ENCODE measurements at places on chromosomes 12 and 14.

- no peak for DNase-seq
Measured at GRCh38 chr12:14510574-14510973, 57.1 kb downstream of the PLBD1 start.

DNA sequence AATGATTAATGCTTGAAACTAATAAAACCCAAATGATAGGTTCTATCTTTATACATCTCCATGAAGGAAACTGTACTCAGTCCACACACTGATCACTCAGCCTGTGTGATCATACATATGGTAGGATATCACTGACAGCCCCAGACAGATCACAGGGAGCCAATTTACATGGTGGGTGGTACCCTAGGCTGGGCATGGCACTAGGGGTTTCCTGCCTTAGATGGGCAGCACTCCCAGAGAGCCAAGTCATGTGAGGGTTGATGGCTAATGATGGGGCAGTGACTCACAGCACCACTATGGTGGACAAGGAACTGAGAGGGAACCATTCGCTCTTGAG, 89.6 kb upstream of the PTPRR start:
- no peak for DNase-seq

- no peak for DNase-seq
Measured at GRCh38 chr12:94049718-94050117, 98.7 kb upstream of the PLXNC1 start.

DNA sequence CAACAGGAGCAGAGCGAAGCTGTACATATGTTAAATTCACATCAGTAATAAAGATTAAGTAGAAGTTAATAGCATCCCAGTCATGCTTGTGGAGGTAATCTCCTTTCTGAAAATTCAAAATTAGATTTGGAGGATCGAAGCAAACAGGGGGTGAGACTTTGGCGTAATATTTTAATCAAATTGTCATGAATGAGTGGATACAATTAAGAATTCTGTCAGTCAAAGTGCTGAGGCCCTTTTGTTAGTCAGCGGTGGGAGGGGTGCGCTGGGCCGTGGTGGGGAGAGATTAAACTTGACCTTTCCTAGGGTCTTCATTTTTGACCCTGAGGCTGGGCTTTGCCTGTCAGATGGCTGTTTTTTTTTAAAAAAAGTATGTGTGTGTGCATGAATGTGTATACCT, 226.7 kb downstream of the VRK1 start:
- no peak for DNase-seq

DNA sequence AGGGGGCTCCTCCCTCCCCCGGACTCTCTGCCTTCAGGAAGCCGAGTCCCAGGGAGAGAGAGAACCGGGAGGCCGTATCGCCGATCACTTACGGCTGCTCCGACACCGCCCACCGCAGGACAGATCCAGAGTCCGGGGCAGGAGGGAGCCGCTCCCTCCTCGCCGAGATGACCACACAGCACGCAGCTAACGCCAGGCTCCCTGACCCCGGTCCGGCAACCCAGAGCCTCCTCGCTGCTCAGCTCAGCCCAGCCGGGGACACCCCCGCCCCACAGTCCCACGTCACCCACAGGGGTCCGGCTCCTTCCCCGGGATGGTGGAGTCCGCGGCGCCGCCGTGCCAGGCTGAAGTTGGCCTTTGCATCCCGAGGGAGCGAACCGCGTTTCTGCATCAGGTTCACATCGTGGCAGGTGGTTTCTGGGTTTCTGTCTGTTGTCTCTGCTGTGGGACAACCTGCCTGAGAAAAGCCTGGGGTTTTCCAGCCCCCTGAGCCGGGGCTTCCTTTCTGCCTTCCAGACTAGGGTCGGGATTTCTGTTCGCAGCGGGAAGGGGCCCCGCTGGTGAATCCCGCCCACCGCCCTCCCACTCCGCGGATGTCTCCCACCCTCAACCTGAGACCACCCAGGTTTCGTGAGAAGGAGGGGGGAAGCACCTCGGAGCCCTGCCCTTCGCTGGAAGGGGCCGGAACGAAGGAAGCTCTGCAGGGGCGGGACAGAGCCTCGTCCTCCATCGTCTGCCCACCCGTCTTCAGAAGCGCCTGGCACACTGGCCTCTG, 61.2 kb downstream of the NOC4L start:
- no peak for DNase-seq

DNA sequence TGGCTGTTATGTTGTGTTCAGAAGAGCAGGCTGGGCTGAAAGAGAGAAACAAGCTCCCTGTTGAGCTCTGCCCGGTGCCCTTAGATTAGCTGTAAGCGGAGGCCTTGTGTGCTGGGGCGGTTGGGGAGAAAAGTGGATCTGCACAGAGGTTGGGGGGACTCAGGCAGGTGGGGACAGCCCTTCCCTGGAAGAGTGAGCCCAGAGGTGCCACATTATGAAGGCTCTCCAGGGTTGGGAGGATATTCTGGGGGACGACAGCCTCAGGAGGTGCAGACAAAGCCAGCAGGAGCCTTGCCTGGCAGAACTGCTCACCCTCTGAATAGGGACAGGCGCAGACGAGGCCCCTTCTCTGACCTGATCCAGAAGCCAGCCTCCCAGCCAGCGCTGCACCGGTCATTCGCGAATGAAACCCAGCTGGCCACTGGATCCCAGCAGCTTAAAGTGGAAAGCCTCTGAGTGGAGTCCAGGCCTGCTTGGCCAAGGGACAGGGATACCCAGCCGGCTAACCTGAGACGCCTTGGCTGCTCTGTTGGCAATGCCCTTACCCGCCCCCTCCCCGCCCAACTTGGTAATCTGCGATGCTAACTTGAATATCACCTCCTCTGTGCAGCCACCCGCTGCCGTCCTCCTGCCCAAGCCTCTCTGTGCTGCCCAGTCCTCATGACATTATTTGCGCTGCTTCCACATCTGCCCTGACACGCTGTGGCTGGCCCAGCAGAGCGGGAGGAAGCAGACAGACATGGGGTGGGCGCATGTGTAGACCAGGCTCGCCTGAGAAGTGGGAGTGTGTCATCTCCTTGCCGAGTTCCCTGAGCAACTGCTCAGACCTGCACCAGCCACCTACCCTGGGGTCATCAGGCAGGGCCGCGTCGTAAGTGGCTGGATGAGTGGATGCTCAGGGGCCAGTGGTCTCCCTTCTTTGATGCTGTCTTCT, 5.6 kb downstream of the HIP1R start:
- DNase-seq = no peak

DNA sequence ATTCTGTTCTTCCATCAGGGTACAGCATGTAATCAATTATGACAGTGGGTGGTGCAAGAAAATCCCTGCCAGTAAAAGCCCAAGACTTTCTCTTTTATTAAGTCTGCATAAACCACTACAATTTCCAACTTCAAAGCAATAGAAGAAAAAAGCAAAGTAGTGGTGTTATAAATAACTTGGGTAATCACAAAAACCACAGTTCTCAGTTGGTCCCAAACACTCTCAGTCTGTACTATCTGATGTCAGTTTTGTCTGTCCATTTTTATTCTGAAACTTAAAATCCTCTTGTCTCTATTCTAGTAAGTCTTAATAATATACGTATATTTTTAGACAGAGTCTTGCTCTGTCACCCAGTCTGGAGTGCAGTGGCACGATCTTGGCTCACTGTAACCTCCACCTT, 8.8 kb upstream of the TIGAR start:
- no peak for DNase-seq

- no peak for DNase-seq
Measured at GRCh38 chr12:120230326-120230973, 29.5 kb upstream of the RPLP0 start.

GRCh38 chr14:100468557-100468956, 118.7 kb downstream of the BEGAIN start:
- DNase-seq = no peak

DNA sequence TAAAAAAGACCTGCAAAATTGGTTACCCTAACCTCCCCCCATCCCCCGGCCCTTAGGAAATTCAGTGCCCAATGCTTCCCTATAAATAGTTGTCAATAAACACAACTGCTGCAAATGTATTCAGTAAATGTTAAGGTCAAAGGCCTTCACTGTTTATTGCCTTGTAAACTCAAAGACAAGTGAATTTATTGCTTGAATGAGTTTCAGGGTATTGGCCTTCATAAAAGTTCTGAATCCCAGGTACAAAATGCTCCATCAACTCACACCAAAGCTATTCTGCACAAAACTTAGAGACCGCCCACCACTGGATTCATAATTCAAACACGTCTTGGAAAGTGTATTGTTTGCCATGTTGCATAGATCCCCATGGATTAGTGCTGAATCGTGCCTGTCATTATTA, 63.3 kb upstream of the CDKN3 start:
- DNase-seq = no peak

GRCh38 chr12:1926251-1926657, 7.8 kb upstream of the CACNA2D4 start:
- no peak for DNase-seq

GRCh38 chr12:92930421-92930820, 1.3 kb upstream of the EEA1 start:
- DNase-seq = no peak

- DNase-seq = no peak
Measured at GRCh38 chr14:42921901-42922300, 1315.2 kb downstream of the LRFN5 start.

Data from HuH-7 (cell line).